T-helper 1 cell treated with Interleukin-12 subunit alpha and Interleukin-12 subunit beta and Interleukin-4 antibody, amounts not matched to agents 30 ng/mL and 1 ng/mL, for 36 hours (primary cell): ENCODE measurements at places on chromosomes 2 and 18. TPM values are rescaled to one million over a fixed set of nuclear protein-coding genes. Genes with fewer than 3 reads are reported as not detected.

Gene RFTN2
- total RNA-seq = not detected in 2 replicates

Gene KLHL14
- total RNA-seq = not detected in 2 replicates

Gene RAD51AP2
- total RNA-seq = not detected in 2 replicates

Gene GATA6
- not detected in 2 replicates for total RNA-seq

Gene CRACDL
- total RNA-seq = 0.98 and 1.2 TPM in 2 replicates

Gene MAP4K4
- 115 and 120 TPM in 2 replicates for total RNA-seq

Gene ZNF24
- total RNA-seq = 63.9 and 66.5 TPM in 2 replicates

Gene CRYGD
- not detected in 2 replicates for total RNA-seq

Gene SCG2
- not detected in 2 replicates for total RNA-seq

Gene TMEM37
- not detected in 2 replicates for total RNA-seq

Gene WDR7
- total RNA-seq = 44.0 and 45.2 TPM in 2 replicates
